Large intestine (tissue), 12 donors: ENCODE measurements at places on chromosomes 6 and 20. TPM values are rescaled to one million over a fixed set of nuclear protein-coding genes. Genes with fewer than 3 reads are reported as not detected.

- H3K36me3 ChIP-seq, result no peaks in the 10 kb centered on the region
- no peak overlapping the region for H3K4me3 ChIP-seq
- H3K27ac ChIP-seq, result no peak overlapping the region
- no peak for DNase-seq
These were observed 111.0 kb downstream of the TBXT start for GRCh38 chr6:166056637-166057036.

DNA sequence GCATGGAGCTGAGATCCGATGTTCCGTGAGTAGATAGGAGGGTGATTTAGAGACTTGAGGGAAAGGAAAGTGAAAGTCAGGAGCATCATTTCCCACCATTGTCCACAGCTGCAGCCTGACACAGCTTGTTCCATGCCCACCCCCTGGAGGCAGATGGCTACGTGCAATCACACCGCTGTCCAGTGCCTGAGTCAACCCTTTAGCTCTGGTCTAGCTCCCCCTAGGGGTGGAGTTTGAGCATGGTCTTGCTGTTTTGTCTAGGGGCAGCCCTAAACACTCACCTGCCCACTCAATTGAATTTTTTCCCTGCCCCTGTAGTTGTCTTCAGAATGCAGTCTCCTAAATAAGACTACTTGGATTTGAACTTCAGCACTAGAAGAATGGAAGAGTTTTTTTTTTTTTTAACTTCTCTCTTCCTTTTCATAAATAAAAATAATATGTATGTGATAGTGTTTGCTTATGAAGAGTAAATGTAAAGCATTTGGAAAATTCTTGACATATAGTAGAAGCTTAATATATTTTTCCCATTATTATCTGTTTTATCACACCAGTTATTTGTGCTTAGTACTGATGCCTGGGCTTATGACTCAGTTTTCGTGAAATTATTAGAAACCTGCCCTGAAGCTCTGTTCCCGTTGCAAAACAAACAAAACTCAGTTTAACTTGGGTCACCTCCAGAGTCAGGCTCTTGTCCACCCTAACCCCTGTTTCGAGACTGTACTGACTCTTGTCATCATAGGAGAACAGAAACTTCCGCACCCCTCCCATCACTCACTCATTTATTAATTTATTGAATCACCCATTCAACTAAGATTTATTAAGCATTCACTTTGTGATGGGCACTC is 814.8 kb downstream of the MAFB start:
- H3K36me3 ChIP-seq, result no peaks in the 10 kb centered on the region
- H3K4me1 ChIP-seq, result no peaks in the 10 kb centered on the region
- no peaks in the 10 kb centered on the region for H3K27me3 ChIP-seq
- H3K4me3 ChIP-seq, result no peak overlapping the region

DNA sequence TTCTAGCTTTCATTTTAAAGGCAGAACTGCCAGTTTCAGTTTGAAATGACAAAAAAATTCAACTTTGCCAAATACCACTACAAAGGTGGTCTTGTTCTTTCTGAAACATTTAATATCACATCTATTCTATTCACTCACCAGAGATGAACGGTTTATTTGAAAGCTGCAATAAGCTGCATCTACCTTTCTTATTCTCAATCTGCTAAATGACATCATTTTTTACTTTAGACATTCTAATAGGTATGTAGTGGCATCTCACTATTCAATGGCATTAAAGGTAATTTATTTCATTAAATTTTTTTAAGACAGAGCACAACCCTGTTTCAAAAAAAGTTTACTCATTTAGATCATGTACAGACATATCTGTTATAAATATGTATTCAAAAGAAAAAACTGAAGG is 66.5 kb upstream of the SMIM29 start:
- no peak overlapping the region for H3K4me3 ChIP-seq
- H3K27ac ChIP-seq, result no peak overlapping the region
- H3K27me3 ChIP-seq, result no peaks in the 10 kb centered on the region
- DNase-seq, result no peak
- peaks cover 26% of the 10 kb centered on the region for H3K4me1 ChIP-seq
- H3K36me3 ChIP-seq, result no peaks in the 10 kb centered on the region

GRCh38 chr6:71478834-71479541 is 190.4 kb downstream of the OGFRL1 start:
- H3K27me3 ChIP-seq, result no peaks in the 10 kb centered on the region
- no peaks in the 10 kb centered on the region for H3K36me3 ChIP-seq
- DNase-seq, result peak; percentile 10
- H3K27ac ChIP-seq, result peak overlapping the region; percentile 4
- H3K4me1 ChIP-seq, result no peaks in the 10 kb centered on the region

- H3K4me1 ChIP-seq, result peaks cover 60% of the 10 kb centered on the region
- H3K27ac ChIP-seq, result peak overlapping the region; percentile 79
- peak overlapping the region; percentile 54 for H3K4me3 ChIP-seq
- no peaks in the 10 kb centered on the region for H3K27me3 ChIP-seq
- H3K36me3 ChIP-seq, result peaks cover under 1% of the 10 kb centered on the region
These were observed 970 bp upstream of the CABLES2 start for GRCh38 chr20:62408055-62408454.

DNA sequence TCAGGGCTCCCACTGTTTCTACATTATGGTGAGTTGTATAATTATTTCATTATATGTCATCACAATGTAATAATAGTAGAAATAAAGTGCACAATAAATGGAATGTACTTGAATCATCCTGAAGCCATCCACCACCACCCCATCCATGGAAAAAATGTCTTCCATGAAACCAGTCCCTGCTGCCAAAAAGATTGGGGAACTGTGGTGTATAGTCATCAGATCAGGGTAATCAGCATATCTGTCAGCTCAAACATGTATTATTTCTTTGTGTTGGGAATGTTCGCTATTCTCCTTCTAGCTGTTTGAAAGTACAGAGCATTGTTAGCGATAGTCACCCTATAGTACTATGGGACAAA is 33.8 kb upstream of the SLC22A23 start:
- H3K27me3 ChIP-seq, result no peaks in the 10 kb centered on the region
- H3K4me1 ChIP-seq, result no peaks in the 10 kb centered on the region
- DNase-seq, result no peak

- DNase-seq, result no peak
- peaks cover 6% of the 10 kb centered on the region for H3K4me1 ChIP-seq
- H3K27ac ChIP-seq, result no peak overlapping the region
- H3K4me3 ChIP-seq, result no peak overlapping the region
- no peaks in the 10 kb centered on the region for H3K27me3 ChIP-seq
- H3K36me3 ChIP-seq, result no peaks in the 10 kb centered on the region
These were observed 22.1 kb upstream of the TINAG start for GRCh38 chr6:54286141-54286540.

GRCh38 chr6:14518515-14519217 is 401.1 kb downstream of the CD83 start:
- no peak for DNase-seq
- no peak overlapping the region for H3K27ac ChIP-seq
- no peak overlapping the region for H3K4me3 ChIP-seq
- H3K27me3 ChIP-seq, result no peaks in the 10 kb centered on the region
- no peaks in the 10 kb centered on the region for H3K4me1 ChIP-seq
- H3K36me3 ChIP-seq, result no peaks in the 10 kb centered on the region

DNA sequence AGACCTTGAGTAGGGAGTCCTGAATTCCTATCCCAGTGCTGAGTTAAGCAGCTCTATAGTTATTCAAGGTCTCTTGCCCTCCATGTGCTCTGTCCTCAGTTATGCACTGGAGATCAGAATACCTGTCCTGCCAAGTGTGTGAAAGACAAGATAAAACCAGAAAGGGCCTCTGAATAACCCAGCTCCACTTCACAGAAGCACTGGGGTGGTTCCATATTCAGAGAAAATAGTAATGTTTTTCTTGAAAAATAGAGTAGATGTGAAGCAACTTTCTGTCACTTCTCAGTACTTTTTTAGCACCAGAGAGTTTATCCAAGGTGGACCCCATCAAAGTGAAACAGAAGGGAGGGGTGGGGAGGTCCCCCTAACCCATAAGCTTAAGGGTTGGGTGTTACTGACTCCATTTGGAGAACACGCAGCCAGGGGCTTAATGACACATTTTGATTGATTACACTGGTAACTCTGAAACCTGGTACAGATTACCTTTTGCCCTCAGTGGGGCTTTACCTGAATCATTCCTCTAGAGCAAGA is 509.8 kb upstream of the JARID2 start:
- no peaks in the 10 kb centered on the region for H3K27me3 ChIP-seq
- H3K27ac ChIP-seq, result no peak overlapping the region
- H3K36me3 ChIP-seq, result no peaks in the 10 kb centered on the region
- H3K4me3 ChIP-seq, result no peak overlapping the region
- DNase-seq, result no peak

DNA sequence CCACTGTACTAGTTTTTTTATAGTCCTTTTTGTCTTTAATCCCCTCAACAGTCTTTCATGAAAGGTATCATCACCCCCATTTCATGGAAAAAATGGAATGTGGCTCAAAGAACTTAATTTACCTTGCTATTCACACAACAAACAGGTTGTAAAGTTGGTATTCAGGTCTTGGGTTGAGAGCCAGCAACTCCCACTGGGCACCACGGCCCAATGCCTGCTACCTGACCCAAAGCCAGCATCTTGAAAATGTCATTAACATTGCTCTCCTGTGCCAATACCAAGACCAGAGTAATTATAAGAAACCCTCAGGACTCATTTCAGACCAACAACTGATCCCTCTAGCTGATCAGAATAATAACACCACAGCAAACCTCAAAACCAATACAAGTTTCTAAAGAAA is 75.7 kb downstream of the METTL24 start:
- no peak overlapping the region for H3K4me3 ChIP-seq
- no peaks in the 10 kb centered on the region for H3K4me1 ChIP-seq
- H3K27ac ChIP-seq, result no peak overlapping the region
- no peak for DNase-seq
- no peaks in the 10 kb centered on the region for H3K27me3 ChIP-seq
- H3K36me3 ChIP-seq, result no peaks in the 10 kb centered on the region

UST gene
- 2.9 TPM for polyA plus RNA-seq

ULBP1 gene
- 0.03 TPM for polyA plus RNA-seq

TAAR9 gene
- not detected for polyA plus RNA-seq

SNPH gene
- polyA plus RNA-seq, result 2.3 TPM
